ENCODE measurements at places on chromosomes 2 and 18.

GRCh38 chr18:49006641-49007454, 56.1 kb upstream of the SMAD7 start:
- H3K36me3 ChIP-seq, result no peaks in the 10 kb centered on the region
- H3K27me3 ChIP-seq, result no peaks in the 10 kb centered on the region
- no peak overlapping the region for H3K27ac ChIP-seq
- no peak for DNase-seq
- no peak overlapping the region for H3K4me3 ChIP-seq

GRCh38 chr18:8661754-8662559, 43.4 kb upstream of the MTCL1 start:
- H3K4me1 ChIP-seq, result peaks cover 5% of the 10 kb centered on the region
- H3K27ac ChIP-seq, result no peak overlapping the region
- H3K4me3 ChIP-seq, result no peak overlapping the region
- H3K36me3 ChIP-seq, result no peaks in the 10 kb centered on the region
- DNase-seq, result peak; percentile 30

DNA sequence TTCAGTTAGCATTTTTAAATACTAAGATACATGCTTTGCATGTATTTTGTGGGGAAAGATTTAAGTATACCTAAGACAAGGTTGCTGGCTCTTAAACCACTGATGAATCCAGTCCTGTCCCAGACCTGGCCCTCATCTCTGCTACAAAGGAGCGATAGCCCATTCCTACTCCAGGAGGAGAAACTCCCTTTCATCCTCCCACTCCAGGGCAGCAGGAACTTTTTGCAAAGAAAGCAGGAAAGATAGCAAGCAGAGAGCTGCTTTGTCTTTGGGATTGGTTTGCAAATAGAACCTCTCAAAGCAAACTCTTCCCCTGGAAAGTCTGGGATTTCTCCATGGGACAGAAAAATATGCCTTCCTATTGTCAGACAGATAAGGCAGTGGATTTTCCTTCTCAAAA, 43.6 kb upstream of the COPS8 start:
- no peaks in the 10 kb centered on the region for H3K27me3 ChIP-seq
- no peaks in the 10 kb centered on the region for H3K36me3 ChIP-seq
- DNase-seq, result no peak
- H3K27ac ChIP-seq, result no peak overlapping the region
- 0 out of 2 replicates have a peak, but pooled peaks cover 4% of the 10 kb centered on the region for H3K4me1 ChIP-seq

DNA sequence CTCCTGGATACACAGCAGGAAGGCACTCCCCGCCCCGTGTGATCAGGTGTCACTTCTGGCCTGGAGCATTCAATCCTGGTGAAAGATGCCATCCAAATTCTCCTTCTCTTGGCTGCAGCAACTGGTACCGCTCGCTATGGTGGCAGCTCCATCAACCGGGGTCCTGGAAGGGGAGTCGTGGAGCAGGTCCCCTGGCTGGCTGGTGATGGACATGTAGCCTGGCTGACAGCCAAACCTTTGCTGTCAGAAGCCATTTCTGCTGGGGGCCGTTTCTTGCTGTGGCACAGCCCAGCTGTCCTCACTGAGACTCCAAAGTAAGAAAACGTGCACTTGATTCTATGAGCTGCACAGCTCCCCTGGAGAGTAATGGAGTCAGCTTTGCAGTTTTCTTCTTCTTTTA, 7.1 kb upstream of the CYS1 start:
- no peaks in the 10 kb centered on the region for H3K27me3 ChIP-seq
- no peak for DNase-seq
- no peak overlapping the region for H3K27ac ChIP-seq
- peaks cover 41% of the 10 kb centered on the region for H3K4me1 ChIP-seq
- no peaks in the 10 kb centered on the region for H3K36me3 ChIP-seq

- H3K27ac ChIP-seq, result no peak overlapping the region
- H3K4me1 ChIP-seq, result no peaks in the 10 kb centered on the region
Observed at GRCh38 chr18:23471486-23471885, 18.4 kb downstream of the RIOK3 start.

DNA sequence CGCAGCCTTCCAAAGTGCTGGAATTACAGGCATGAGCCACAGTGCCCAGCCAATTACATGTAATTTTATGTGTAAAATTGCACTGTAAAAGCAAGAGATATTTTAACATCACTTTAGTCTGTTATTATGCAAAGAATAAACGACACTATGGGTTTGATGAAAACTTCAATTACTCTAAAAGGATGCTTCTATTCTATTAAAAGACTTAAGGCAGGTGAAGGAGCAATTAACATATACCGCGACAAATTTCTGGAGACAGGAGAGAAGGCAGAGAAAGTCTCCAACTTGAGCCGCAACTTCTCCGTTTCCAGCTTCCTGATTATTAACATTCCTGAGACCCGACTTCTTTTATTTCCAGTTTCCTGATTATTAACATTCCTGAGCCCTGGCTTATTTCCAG, 53.7 kb downstream of the FAM210A start:
- peak; percentile 59 for DNase-seq
- H3K27me3 ChIP-seq, result no peaks in the 10 kb centered on the region
- no peaks in the 10 kb centered on the region for H3K4me1 ChIP-seq
- no peak overlapping the region for H3K4me3 ChIP-seq
- no peak overlapping the region for H3K27ac ChIP-seq

- peak overlapping the region; percentile 60 for H3K4me3 ChIP-seq
- no peak for DNase-seq
- no peaks in the 10 kb centered on the region for H3K27me3 ChIP-seq
- H3K36me3 ChIP-seq, result no peaks in the 10 kb centered on the region
- peaks cover 29% of the 10 kb centered on the region for H3K4me1 ChIP-seq
- H3K27ac ChIP-seq, result no peak overlapping the region
Observed at GRCh38 chr2:69798909-69799526, 30.4 kb upstream of the GMCL1 start.

GRCh38 chr18:34838669-34839068, 128.6 kb downstream of the DTNA start:
- H3K36me3 ChIP-seq, result no peaks in the 10 kb centered on the region
- H3K27me3 ChIP-seq, result no peaks in the 10 kb centered on the region
- H3K4me1 ChIP-seq, result no peaks in the 10 kb centered on the region
- DNase-seq, result no peak
- no peak overlapping the region for H3K27ac ChIP-seq
- no peak overlapping the region for H3K4me3 ChIP-seq

- no peak for DNase-seq
- no peaks in the 10 kb centered on the region for H3K36me3 ChIP-seq
- no peak overlapping the region for H3K27ac ChIP-seq
- H3K27me3 ChIP-seq, result no peaks in the 10 kb centered on the region
Observed at GRCh38 chr18:10937743-10938640, 211.4 kb downstream of the PIEZO2 start.

GRCh38 chr18:48033790-48034650, 103.6 kb upstream of the SMAD2 start:
- no peak for DNase-seq
- no peak overlapping the region for H3K27ac ChIP-seq
- H3K4me3 ChIP-seq, result no peak overlapping the region
- H3K27me3 ChIP-seq, result no peaks in the 10 kb centered on the region

DNA sequence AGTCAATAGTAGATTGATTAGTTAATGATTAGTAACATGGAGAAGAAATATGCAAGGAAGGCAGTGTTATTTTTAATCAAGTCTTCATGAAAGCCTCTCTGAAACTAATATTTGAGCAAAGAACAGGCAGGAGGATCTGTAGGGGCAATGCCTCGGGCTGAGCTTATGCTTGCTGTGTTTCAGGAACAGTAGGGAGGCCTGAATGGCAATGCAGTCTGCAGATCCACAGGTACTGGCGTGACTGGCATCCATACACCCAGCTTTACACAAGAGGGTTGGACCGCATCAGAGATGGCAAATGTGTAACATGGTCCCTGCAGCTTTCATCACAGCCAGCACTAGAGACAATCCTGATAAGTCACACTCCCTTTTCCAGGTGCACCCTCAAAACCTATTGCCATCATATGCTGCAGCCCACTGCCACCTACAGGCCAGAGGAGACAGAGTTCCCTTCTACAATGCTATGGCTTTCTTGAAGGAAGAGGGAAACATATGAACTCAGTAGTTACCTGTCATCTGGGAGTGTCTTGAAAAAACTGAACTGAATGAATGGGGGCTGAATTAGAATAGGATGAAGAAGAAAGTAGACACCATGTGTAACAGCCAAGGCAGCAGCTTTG, 582.4 kb upstream of the RAB6C start:
- H3K36me3 ChIP-seq, result no peaks in the 10 kb centered on the region
- H3K4me3 ChIP-seq, result no peak overlapping the region
- no peak overlapping the region for H3K27ac ChIP-seq
- peaks cover 17% of the 10 kb centered on the region for H3K4me1 ChIP-seq

GRCh38 chr2:128368437-128369107, 49.9 kb upstream of the HS6ST1 start:
- no peak overlapping the region for H3K27ac ChIP-seq
- no peaks in the 10 kb centered on the region for H3K36me3 ChIP-seq
- H3K4me1 ChIP-seq, result no peaks in the 10 kb centered on the region
- no peak for DNase-seq
- no peaks in the 10 kb centered on the region for H3K27me3 ChIP-seq
- H3K4me3 ChIP-seq, result no peak overlapping the region

- DNase-seq, result no peak
- H3K4me1 ChIP-seq, result peaks cover 2% of the 10 kb centered on the region
- no peaks in the 10 kb centered on the region for H3K36me3 ChIP-seq
- no peaks in the 10 kb centered on the region for H3K27me3 ChIP-seq
Observed at GRCh38 chr18:27583466-27583865, 398.4 kb upstream of the CHST9 start.

DNA sequence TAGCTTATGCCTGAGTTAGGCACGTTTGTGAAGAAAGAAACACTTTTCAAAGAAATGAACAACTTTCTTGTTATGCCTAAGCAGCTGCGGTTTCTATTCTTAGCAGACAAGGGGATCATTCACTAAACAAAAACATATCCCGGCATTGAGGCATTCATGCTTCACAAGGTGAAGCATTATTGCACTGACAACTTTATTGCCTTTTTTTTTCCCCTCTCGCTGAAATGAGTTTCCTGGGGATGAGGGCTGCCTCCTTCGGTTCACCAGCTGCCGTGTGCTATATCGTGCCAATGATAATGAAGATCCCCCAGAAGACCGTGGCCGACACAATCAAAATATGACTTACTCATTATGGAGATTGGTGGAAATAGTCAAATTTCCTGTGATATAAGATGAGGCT, 288.2 kb upstream of the ST6GAL2 start:
- DNase-seq, result no peak
- no peak overlapping the region for H3K4me3 ChIP-seq
- H3K27me3 ChIP-seq, result no peaks in the 10 kb centered on the region

DNA sequence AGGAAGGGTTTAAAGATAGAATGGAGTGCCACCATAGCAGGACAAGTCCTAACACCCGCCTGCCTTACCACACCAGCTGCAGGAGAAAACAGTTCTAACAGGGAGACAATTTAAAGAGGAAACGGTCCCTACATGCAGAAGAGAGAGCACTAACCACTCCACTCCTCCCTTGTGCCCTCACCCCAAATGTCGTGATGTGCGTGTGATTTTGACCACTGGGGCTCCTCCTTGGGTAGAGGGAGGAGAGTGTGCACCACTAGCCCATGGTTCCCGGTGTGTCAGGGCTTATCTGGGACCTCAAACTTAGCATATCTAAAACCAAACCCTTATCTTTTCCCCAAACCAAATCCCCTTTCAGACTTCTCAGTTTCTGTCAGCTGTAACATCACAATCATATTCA, 105.5 kb upstream of the CCDC68 start:
- H3K27me3 ChIP-seq, result no peaks in the 10 kb centered on the region
- H3K4me1 ChIP-seq, result no peaks in the 10 kb centered on the region
- no peak for DNase-seq
- H3K27ac ChIP-seq, result no peak overlapping the region
- H3K36me3 ChIP-seq, result no peaks in the 10 kb centered on the region
- H3K4me3 ChIP-seq, result no peak overlapping the region

GRCh38 chr2:211367711-211368110, 811.3 kb downstream of the CPS1 start:
- H3K27ac ChIP-seq, result no peak overlapping the region
- H3K4me3 ChIP-seq, result no peak overlapping the region
- DNase-seq, result no peak

DNA sequence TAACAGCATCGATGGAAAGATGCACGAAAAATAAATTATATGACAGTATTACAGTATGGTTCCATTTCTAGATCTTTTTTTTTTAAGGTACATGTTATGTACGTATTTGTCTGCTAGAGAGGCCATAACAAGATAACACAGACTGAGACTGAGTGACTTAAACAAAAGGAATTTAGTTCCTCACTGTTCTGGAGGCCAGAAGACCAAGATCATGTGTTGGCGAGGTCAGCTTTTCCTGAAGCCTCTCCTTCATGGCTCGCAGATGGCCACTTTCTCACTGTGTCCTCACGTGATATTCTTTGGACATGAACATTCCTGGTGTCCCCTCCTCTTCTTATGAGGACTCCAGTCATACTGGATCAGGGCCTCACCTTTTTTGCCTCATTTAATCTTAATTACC, 177.4 kb downstream of the CAPN13 start:
- H3K4me3 ChIP-seq, result no peak overlapping the region
- peaks cover 8% of the 10 kb centered on the region for H3K4me1 ChIP-seq
- DNase-seq, result no peak
- H3K36me3 ChIP-seq, result no peaks in the 10 kb centered on the region
- H3K27ac ChIP-seq, result no peak overlapping the region

DNA sequence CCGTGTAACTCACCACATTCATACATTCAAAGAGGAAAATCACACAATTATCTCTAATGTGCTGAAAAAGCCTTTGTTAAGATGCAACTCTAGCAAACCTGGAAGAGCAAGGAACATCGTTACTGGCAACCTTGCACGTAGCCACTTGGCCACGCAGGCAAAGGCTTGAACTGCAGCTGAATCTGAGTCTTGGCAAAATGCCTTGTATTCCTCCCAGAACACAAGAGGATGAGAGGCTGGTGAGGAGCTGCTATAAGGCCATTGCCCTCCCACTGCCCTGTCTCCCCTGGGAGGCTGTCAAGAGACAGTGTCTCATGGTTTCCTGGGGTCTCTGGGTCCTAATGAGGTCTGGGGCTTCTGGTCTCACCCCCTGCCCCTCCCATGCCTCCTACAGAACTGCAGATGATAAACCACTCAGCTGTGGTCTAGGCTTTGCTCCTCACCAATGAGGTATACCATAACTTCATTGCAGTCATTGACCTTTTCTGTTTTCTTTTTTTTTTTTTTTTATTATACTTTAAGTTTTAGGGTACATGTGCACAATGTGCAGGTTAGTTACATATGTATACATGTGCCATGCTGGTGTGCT, 141.4 kb downstream of the SPP2 start:
- 0 out of 2 replicates have a peak, but pooled peaks cover 4% of the 10 kb centered on the region for H3K27me3 ChIP-seq
- DNase-seq, result no peak
- no peaks in the 10 kb centered on the region for H3K4me1 ChIP-seq
- no peak overlapping the region for H3K27ac ChIP-seq
- H3K36me3 ChIP-seq, result no peaks in the 10 kb centered on the region
- no peak overlapping the region for H3K4me3 ChIP-seq

DNA sequence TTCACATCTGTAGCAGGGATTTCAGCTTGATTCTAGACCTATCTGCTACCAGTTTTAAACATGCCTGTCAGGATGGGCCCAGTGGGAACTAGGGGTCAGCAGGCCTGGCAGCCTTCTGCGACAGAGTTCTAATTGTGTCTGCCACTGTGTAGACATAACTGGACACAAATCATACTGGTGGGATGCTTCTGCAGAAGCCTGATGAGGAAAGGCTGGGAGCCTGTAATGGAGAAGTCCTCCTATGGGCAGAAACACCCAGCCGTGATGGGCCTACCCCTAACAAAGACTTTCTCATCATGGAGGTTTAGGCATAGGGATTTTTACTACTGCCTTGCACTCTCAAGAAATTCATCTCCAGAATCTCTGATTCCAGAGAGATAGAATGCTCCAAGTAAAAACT, 166.9 kb downstream of the PDE11A start:
- no peaks in the 10 kb centered on the region for H3K36me3 ChIP-seq
- peaks cover 7% of the 10 kb centered on the region for H3K4me1 ChIP-seq

GRCh38 chr2:191190435-191190834, 39.6 kb upstream of the STAT4 start:
- H3K4me1 ChIP-seq, result no peaks in the 10 kb centered on the region
- H3K27me3 ChIP-seq, result no peaks in the 10 kb centered on the region
- no peaks in the 10 kb centered on the region for H3K36me3 ChIP-seq
- H3K27ac ChIP-seq, result no peak overlapping the region

All from Karpas-422 (cell line).